WERI-Rb-1 (cell line): ENCODE measurements at places on chromosomes 11 and 22.

- no peak for DNase-seq
Measured at GRCh38 chr11:86497310-86497709, 122.6 kb downstream of the CCDC81 start.

- DNase-seq = peak; percentile 83
Measured at GRCh38 chr11:65551572-65552387, 6.4 kb downstream of the LTBP3 start.

- DNase-seq = no peak
Measured at GRCh38 chr11:36304351-36304750, 8.3 kb downstream of the PRR5L start.

GRCh38 chr11:22879630-22880029 is 19.4 kb upstream of the CCDC179 start:
- DNase-seq = no peak

DNA sequence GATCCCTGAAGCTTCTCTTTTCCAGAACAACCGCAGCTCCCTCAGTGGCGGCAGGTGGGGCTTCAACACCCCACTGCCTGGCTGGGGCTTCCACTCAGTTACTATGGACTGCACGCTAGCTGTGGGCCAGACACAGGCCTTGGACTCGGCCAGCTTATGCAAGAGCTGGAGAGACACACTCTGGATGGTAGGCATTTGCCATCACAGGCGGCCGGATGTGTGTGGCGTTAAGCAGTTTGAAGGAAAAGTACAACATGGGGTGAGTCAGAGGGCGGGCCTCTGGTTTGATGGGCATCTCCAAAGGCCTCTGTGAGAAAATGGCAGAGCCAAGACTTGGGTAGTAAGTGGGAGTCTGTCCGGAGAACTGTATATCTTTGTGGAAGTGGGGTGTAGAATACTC is 17.6 kb downstream of the KCNJ4 start:
- no peak for DNase-seq

GRCh38 chr11:64316672-64317324 is 561 bp downstream of the TRMT112 start:
- peak; percentile 63 for DNase-seq

- DNase-seq = no peak
Measured at GRCh38 chr11:132898021-132898420, 634.3 kb downstream of the OPCML start.

GRCh38 chr11:90223248-90223585 is 368 bp upstream of the CHORDC1 start:
- no peak for DNase-seq

DNA sequence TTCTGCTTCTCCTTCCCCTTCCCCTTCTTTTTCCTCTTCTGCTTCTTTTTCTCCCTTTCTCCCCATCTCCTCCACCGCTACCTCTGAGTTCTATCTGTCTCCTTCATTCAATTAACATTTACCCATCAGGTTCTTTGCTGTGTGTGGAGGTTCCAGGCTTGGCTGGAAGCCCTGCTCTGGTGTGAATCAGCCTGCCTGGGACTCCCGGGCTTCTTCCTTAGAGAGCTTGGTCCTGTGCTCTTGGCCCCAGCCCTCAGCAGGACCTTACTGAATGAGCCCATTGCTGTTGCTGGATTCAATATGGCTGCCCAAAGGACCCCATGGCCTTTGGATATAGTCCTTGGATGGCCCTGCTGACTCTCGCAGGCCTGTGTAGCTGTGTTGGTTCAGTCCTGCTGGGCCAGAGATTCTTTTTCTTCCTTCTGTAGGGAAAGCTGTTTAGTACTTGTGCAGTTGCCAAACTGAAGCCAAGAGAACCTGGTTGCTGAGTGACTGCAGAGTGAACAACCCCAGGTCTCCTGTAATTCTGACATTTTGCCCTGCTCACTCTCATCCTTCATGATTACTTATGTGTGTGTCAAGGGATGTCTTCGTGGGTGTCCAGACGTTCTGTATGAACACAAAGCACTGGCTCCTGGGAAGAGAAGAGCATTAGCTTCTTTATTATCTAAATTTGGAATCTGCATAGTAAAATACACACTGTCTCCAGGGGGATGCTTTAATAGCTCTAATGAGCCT is 81.0 kb upstream of the ZBED5 start:
- no peak for DNase-seq

DNA sequence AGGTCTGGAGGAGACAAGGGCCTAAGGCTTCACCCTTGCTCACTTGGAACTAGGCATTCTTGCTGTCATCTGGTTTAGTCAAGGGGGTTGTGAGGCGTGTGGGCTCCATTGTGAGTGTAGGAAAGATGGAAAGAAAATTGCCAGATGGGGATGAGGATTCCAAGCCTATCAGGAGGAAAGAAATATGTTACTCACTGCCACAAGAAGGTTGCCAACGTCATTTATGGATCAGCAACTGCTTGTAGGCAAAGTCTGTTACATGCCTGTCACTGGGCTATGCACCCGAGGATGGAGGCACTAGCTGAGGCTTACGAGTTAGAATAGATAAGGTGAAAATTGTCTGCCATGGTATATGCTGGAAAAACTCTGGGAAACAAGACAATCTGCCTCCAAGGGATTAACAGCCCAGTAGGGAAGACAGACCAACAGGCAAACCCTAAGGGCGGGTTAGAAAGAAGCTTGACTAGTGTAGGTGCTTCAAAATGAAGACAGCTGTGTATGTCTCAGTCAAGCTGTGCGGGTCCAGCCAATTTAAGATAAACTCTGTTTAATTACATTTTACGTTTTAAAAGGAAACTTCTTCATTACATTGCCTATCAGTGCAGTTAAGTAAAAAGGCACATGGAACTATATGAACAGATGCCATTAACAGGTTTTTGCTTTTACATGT is 47.4 kb downstream of the SNX19 start:
- no peak for DNase-seq

DNA sequence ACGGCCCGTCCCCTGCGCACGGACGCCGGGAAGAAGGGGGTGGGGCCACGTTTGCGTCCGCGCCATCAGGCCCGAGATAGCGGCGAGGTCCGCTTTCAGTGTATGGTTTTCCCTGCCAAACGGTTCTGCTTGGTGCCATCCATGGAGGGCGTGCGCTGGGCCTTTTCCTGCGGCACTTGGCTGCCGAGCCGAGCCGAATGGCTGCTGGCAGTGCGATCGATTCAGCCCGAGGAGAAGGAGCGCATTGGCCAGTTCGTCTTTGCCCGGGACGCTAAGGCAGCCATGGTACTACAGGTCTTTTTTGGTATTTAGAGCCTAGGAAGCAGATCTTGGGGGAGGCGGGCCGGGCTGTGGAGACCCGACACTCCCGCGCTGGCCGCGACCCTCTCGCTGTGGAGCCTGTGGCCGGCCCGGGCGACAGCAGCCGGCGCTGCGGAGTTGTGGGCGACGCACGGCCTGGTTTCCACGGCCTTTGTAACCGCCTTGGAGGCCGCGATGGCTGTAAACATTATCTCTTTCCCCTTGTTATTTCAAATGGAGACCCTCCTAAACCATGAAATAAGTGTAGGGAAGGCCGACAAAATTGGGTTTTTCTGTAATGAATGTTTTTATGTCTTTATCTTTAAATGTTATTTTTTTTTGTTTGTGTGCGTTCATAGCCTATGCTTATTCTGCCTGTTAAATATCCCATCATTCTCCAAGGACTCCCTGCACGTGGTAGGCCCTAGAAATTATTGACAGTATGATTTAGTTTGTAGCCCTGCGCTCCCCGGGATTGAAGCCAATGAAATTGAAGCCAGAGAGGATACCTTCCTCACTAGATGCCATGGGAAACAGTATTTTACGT is at the start of gene AASDHPPT:
TSS of gene AASDHPPT (plus strand) at position 54 of the 847 bp plus-strand sequence. CDS start at position 103, 49 bp downstream.
- peak; percentile 16 for DNase-seq

DNA sequence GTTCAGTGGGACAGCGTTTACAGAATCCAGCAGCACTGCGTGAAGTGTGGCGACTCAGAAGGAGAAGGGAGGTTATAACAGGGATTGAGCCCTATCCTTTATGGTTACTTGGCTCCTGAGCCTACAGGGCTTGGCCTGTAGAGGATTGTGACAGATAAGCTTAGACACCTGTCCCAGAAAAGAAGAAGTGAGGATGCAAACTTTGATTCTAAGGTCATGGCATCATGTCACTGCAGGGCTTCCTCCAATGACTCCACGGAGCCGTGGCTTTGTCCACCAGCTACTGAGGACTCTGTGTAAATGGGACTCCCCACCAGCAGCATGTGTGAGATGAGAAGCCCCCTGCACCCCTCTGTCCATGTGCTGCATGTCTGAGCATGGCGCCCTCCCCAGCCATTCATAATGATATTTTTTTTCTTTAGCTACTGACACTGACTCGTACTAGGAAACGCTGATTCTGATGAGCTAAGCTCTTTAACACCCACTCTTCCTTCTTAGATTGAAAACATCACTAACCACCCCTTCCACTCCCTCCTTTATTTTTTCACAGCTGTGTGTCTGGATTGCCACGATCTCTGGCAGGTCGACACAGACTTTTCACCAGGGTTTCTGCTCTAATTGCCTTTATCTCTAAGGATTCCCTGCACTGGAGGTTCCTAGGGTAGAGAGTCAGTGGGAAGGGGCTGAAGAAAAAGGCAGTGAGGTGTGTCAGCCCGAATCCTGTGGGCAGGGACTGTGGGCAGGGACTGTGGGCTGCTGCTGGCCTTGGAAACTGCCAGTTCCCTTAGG is 65.5 kb upstream of the TTC12 start:
- DNase-seq = no peak

DNA sequence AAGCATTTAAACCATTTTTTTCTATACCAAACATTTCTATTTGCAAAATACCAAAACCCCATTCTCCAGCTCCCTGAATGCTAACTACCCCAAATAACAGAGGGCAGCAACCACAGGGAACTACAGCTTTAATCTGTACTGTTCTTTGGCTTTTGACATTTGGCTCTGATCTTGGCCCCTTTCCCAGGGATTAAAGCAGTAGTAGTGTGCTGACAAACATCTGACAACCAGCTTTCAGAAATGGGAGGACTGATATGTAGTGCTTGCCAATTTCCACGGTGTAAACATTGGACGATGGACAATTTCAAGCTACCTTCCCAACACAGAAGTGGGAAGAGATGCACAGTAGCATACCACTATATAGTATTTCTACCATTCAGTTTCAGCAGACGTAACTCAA is 88.4 kb upstream of the TEAD1 start:
- DNase-seq = no peak
